ENCODE measurements at places on chromosomes 5 and 9.

- DNase-seq, result no peak
These were observed 10.6 kb upstream of the F2RL1 start for GRCh38 chr5:76808141-76808691.

DNA sequence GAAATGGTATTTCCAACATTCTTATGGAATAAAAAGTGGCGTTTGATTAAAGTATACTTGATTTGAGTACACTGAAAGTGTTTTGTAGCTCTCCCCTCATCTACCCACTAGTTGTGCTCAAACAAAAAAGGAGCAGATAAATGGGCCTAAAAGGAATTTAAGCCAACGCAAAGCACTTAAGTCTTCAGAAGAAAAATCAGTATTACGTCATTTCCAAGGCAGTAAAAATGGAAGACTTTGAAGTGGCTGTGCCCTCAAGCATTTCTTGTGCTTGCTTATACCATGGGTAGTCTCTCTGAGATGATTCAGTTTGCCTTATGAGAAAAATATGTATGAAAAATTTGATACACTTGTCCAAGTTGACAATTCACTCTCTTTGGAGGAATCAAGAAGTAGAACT is 279.9 kb upstream of the CD180 start:
- no peak for DNase-seq

DNA sequence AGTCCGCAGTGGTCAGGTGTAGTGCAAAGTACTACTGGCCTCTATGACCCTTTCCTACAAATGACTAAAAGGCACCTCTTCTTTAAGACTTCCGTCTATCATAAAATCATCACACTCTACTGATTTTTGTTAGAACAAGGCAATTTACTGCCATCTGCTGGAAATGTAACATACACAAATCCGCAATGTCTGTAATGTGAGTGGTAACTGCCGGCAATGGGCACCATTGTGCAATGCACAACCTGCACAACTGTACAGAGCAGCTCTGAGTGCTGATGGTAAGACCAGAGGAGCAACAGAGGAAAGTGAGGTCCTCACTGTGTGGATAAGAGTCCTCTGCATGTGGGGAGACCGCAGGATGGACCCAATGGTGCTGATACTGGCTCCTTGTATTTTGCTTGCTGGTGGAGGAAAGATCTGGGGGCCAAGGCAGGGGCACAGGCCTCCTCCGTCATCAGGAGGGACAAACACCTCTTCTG is 103.7 kb downstream of the ATPSCKMT start:
- no peak for DNase-seq

DNA sequence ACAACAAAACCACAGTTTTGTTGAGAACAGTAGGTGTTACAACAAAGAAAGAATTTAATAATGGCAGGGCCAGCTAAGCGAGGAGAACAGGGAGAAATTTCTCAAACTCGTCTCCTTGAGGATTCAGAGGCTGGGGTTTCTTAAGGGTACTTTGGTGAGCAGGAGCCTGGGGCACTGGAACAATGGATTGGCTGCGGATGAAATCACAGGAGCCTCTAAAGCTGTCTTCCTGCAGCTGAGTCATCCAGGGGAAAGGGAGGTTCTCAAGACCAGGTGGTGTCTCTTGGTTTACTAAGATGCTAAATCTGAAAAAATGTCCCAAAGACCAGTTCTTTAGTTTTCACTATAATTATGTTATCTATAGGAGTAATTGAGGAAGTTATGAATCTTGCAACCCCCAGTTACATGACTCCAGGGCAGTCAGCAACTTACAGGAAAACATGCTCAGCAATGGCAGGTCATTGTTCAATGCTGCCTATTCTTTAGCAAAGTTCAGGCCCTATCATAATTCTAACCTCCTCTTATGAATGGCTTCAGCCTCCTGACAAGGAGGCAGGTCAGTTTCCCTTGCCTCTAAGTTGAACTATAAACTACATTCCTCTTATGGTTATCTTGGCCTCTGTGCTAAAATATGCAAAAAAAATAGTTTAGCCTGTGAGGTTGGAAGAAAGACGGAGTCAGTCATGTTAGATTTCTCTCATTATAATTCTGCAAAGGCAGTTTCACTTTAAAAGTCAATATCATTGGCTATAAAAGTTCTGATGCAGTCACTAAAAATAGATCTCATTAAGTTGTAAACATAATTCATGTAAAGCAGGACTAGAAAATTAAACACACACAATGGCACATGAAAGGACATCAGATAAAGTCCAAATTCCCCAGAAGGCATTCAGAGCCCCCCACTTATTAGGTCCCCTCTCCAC is 63.3 kb upstream of the CKS2 start:
- DNase-seq, result no peak

GRCh38 chr9:13113751-13114150 is 165.7 kb downstream of the MPDZ start:
- no peak for DNase-seq

DNA sequence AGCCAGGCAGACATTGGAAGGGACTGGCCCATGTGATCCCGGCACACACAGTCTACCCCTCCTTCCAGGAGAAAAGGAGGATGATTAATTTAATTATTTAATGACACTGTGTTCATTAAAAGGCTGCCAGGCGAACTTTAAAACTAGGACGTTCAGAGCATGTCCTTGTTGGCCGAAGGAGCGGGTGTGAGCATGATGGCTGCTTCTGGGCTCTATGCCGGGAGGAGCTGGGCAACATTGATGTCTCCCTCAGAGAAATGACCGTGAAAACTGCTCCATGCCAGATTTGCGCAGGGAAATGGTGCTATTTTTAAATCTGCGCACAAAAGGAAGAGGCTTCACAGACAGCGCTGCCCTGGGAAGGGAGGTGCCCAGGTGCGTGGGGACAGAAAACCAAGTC is 284.9 kb upstream of the IRX4 start:
- DNase-seq, result no peak

GRCh38 chr9:8143677-8144076 is 344.1 kb upstream of the DMAC1 start:
- DNase-seq, result no peak

DNA sequence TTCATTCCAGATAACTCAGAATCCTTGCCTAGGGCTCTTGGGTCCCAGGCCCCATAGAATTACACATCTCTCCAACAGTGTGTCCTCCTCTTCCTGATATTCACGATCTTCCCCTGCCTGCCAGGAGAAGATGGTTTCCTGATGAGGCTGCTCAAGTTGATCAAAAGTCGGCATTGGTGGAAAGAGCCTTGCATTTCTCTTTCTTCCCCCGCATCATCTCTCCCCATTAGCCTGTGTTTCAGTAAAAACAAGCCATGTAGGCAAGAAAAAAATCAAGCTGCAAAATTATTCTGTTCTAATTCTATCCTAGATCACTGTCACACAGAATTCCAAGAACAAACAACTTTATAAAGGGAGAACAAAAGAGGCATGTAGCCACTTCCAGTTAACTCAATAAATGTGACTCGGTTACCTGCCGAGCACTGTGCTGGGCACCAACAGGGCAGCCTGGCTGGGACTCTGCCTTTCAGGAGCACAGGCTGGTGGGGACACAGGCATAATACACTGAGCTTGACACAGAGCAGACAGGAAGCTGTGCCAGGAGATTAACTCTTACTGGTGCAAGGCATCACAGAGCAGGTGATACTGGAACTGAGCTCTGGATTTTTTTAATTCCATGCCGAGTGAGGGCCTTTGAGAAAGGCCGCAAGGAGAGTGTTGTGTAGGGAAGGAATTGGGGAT is 25.6 kb downstream of the TMOD1 start:
- DNase-seq, result no peak

DNA sequence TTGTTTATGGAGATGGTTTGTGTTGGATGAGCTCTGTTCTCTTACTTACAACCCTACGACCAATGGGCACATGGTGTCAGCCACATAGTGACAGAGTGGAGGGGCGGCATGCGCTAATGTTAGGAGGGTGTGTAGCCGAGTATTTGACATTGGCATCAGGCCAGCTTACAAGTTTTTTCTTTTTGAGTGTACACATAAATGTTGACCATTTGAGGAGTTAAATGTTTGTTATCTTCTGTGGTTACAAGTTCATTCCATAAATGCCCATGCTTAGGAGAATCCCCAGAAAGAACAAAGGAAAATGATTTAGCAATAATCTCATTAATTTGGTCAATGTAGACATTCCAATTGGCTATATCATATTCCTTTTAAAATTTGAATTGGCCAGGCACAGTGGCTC is 180.1 kb upstream of the ELL2 start:
- no peak for DNase-seq

GRCh38 chr5:132759114-132760048 is 12.2 kb downstream of the CCNI2 start:
- no peak for DNase-seq

DNA sequence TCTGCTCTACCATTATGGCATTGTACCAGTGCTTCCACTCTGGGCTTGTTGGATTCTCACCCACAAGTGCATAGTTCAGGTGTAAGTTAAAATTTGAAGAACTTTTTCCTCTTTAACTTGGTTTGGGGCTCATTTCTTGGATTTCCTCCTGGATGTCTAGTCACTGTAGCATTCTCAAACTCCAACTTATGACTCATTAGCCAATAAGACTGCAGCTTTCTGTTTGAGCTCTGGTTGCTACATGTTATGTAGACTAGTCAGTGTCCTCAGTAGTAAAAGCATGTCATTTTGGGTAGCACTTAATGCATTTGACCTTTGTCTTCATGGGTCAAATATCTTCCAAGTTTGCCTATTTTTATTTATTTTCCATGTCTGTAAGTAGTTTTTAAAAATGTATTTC is 790.8 kb downstream of the BRINP1 start:
- DNase-seq, result no peak

DNA sequence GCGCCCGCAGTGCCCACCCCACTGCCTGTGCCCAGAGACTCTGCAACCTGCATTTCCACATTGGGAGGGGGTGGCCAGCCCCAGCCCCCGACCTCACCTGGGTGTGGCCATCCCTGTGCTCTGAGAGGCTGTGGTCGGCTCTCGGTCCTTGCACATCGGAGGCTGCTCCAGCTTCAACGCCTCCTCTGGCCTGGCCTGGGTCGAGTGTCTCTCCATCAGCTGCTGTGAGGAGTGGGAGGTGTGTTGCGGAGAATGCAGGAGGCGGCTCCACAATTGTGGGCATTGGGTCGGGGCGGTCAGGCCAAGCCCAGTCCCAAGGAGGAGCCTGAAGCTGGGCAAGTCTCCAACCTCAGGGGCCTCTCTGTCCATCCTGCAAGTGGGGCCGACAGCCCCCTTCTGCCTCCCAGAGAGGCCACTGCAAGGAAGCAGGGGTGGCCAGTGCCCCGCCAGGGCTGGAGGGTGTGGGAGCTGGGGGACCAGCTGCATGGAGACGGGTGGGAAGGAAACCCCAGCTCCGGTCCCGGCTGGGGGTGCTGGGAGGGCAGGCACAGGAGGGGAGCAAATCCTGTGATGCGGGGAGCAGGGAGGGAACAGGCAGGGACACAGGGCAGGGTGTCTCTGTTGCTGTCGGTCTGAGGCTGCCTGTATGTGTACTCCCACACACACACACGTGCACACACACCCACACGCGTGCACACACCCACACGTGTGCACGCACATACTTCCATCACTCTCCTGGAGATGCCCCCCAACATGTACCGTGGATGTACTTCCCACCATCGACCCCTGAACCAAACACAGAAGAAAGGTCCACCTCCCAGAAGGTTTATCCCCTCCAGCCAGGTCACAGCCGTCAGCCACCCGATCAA is 28.9 kb downstream of the CCDC187 start:
- DNase-seq, result no peak

DNA sequence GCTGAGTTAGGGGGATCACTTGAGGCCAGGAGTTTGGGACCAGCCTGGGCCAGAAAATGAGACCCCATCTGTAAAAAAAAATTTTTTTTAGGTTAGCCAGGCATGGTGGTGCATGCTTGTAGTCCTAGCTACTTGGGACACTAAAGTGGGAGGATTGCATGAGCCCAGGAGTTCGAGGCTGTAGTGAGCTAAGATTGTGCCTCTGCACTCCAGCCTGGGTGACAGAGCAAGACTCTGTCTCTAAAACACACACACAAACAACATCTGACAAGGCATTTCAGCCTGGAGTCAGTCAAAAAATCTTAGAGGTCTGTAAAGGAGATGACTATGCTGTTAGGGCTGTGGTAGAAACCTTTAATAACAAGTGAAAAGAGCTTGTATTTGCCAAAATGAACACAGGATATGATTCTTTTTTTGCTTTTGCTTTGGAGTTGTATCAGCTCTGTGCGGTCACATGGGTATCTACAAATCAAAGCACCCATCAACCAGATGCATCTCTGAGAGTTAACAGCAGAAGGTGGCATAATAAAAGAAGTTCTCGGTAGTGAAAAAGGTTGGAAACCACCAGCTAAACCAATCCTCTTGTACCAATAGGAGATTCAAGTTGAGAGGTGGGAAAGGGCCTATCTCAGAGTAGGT is 3.6 kb upstream of the PSMD5 start:
- peak; percentile 28 for DNase-seq

DNA sequence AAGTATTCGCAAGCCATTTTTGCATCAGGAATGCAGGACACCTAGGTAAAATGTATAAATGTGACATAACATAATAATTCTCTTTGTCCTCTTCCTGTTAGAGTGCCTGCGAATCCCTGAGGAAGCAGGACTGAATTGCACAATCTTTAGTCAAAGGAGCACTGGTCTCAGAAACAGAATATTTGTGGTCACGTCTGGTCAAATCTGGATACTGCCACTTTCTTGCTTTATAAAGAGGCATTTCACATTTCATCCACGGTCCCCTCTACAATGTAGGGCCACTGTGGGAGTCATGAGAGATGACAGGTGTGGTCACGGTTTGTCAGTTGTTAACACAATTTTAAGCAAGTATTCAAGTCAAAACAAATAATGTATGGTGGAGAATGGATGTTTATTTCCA is 564.0 kb downstream of the IRX1 start:
- DNase-seq, result no peak

DNA sequence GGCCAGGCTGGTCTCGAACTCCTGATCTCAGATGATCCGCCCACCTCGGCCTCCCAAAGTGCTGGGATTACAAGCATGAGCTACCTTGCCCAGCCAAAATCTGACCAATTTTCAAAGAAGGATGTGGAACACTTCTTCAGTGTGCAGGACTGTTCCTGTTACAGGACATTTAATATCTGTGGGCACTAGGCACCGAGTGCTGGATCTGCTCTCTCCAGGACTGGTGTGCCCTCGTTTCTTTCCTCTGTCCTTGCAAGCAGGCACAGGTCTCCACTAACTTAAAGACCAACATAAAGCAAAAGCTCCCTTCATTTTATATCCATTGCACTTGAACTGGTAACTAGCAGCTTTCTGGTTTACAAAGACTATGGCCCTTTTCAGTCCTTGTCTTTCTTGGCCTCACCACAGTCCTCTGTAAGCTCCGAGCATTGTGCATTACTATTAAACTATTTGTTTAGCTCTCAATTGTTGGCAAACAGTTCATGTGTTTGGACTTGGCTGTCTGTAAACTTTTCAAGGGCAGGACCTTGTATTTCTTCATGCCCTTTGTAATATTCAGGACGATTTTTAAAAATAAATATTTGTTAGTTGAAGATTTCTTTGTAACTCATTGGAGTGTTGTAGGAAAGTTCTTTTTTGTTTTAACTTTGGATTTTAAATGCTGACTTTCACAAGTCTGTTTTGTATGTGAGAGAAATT is 37.3 kb downstream of the ARHGEF28 start:
- no peak for DNase-seq

- no peak for DNase-seq
These were observed 2.8 kb downstream of the ST6GALNAC6 start for GRCh38 chr9:127896395-127897192.

- no peak for DNase-seq
These were observed 85.3 kb upstream of the COX7C start for GRCh38 chr5:86532429-86532828.

Data from T-helper 22 cell (primary cell).